ENCODE measurements at places on chromosomes 7 and 10.

- DNase-seq, result no peak
Observed at GRCh38 chr10:5987747-5988146, 10.4 kb upstream of the IL15RA start.

- no peak for DNase-seq
Observed at GRCh38 chr10:130351466-130352290, 215.5 kb downstream of the GLRX3 start.

DNA sequence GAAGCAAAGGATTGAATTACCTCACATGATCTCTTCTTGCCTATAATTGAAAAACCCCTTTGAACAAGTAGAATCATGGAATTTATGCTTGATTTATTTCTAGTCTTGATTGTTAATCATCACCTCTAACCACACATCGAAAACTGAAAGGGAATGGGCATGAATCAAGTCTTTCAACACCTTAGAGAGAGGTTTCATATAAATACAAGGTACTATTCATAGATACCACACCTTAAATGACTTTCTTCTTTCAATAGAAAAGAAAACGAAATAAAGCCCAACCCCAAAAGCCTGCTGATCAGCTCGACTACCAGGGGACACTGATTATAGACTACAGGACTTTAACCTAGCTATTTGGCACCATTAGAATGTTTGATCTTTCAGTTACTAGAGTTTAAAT lies 128.6 kb upstream of the PTPRZ1 start:
- no peak for DNase-seq

DNA sequence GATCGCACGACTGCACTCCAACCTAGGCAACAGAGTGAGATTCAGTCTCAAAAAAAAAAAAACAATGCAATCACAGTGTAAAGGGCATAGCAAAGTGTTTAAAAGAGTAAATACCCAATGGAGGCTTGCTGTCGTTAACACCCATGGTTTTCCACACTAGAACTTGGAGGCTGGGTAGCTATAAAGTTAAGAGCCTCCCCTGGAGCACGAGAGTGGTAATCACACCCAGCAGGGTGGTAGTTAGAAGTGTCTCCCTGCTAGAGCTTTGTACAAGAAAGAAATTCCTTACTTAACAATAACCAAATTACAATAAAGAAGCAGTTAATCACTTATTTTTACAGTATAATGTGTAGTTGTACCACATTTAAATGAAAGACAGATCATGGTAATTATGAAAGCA lies 1078.9 kb downstream of the NRG3 start:
- DNase-seq, result no peak

- no peak for DNase-seq
Observed at GRCh38 chr7:11298220-11298619, 324.5 kb downstream of the PHF14 start.

- no peak for DNase-seq
Observed at GRCh38 chr10:5512331-5512730, 12.4 kb upstream of the CALML3 start.

GRCh38 chr10:120606051-120606764 lies 149.2 kb downstream of the PLPP4 start:
- DNase-seq, result no peak

DNA sequence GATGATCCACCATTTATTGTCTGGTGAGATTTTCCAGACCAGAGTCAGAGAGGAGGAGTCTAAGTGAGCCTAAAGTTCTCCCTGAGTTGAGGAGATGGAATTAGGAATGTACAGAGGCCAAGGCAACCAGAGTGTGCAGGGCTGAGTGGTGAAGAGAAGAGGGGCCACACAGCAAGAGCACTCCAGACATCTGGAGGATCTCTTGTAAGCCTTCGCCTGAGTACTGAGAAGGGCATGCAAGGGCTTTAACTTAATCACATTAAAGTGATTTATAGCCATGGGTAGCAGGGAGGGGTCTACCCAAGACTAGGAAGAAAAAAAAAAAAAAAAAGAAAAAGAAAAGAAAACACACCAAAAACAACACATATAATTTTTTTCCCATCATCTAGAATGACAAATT lies 1190.4 kb downstream of the GATA3 start:
- no peak for DNase-seq

GRCh38 chr10:85666987-85667386 lies 699.6 kb downstream of the GRID1 start:
- no peak for DNase-seq

DNA sequence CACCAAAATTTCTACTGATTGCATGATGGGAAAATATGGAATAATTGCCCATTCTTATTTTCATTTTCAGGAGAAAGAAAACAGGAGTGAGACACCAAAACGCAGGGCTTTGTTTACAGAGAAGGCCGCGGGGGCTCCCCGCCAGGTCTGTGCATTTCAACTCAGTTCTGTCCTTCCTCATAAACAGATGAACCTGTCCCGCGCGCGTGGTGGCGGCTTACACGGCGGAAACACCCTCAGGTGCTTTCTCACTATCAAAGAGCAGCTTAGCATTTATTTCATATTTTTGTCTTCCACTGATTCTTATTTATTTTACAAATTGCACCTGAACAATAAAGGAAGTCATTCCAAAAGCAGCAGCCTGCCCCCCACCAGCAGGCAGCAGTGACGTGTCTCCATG lies 579.4 kb downstream of the PTPRN2 start:
- DNase-seq, result no peak

- no peak for DNase-seq
Observed at GRCh38 chr10:13661256-13661655, 74.5 kb downstream of the PRPF18 start.

DNA sequence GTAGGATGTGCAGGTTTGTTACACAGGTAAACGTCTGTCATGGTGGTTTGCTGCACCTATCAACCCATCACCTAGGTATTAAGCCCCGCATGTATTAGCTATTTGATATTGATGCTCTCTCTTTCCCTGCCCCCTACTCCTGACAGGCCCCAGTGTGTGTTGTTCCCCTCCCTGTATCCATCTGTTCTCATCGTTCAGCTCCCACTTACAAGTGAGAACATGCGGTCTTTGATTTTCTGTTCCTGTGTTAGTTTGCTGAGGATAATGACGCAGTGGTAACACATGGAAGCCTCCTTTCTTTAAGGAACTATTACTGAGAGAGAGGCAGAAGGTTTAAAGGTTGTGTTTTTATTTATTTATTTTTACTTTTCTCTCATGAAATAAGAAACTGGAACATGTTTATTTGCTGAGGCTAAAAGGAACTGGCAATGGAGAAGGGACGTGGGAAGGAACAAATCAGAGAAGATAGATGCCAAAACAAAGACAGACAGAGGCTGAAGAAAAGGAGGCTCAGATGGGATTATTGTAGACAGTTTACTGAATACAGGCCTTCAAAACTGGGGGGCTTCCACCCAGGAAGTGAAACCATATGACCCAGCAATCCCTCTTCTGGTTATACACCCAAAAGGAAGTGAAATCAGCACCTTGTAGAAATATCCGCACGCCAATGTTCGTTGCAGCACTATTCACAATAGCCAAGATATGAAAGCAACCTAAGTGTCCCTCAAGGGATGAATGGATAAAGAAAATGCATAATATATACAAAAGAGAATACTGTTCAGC lies 556.3 kb downstream of the GRM8 start:
- no peak for DNase-seq

DNA sequence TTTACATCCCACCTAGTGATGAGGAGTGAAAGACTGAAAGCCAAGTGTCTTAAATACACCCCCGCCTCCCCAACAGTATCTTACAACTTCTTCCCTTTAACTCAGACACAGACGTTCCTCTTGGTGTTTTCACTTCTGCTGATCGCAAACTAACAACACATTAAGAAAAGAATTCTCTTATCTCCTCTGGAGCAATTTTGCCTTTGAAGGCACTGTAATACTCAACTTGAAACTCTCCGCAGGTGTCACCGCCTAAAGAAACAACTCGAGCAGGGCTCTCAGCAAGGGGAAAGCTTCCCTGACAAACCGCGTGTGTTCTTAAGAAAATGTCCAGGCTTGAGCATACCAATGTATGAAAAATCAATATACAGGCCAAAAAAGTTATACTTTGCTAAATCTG lies 452 bp downstream of the SEMA3C start:
- DNase-seq, result no peak

- DNase-seq, result no peak
Observed at GRCh38 chr7:17699696-17700095, 240.6 kb downstream of the SNX13 start.

GRCh38 chr10:110834629-110835301 lies 37.0 kb upstream of the PDCD4 start:
- no peak for DNase-seq

DNA sequence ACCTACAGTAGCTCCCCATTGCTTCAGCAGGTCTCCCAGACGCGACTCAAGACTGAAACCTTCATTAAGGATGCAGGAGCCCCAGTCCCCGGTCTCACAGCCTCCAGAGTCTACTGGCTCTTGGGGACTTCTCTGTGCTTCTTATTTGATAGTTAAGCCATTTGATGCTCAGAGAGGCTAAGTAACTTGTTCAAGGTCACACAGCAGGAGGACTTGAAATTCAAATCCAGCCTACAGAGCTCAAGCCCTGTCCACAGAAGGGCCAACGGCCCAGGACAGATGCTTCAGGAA lies 21.2 kb upstream of the ZMIZ1 start:
- no peak for DNase-seq

DNA sequence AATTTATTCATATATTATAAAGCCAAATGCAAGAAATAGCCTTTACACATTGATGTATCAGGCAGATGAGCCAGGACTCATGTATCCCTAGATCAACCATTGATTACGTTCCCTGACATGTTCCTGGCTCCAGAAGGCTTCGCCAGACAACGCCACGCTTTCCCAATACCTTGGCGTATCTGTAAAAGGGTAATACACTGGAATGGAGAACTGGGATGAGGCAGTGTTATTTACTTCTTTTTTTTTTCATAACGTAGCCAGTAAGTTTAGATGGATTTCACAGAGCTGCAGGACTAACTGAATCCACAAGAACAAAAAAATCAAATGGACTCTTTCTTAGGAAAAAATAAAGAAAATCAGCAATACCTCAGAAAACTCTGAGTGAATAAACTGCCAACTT lies 588.1 kb upstream of the SEMA3D start:
- DNase-seq, result no peak

GRCh38 chr7:15686957-15687545 lies 568 bp upstream of the MEOX2 start:
- no peak for DNase-seq

DNA sequence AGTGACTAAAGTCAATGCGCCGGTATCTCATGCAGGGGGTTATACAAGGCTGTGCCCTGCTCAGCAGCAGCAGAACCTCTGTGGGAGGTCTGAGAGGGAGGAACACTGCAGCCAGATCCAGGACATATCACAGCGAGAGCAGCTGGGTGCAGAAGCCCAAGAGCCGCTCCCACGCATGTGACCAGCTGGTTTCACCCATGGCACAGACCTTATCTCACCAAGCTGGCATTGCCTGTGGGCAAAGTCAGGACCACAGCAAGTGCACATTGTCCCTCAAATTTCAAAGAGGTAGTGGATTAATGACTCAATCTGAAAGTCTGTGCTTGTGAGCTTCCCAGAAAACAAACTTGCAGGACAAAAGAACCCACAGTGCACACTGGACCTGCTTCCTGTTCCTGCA lies 31.6 kb upstream of the AKR1C1 start:
- no peak for DNase-seq

- no peak for DNase-seq
Observed at GRCh38 chr7:132592936-132593335, 16.7 kb upstream of the PLXNA4 start.

GRCh38 chr10:78436222-78436573 lies 402.5 kb downstream of the RPS24 start:
- DNase-seq, result no peak

- no peak for DNase-seq
Observed at GRCh38 chr7:78720066-78720465, 733.4 kb downstream of the MAGI2 start.

GRCh38 chr10:70474780-70475179 lies 3.8 kb upstream of the PALD1 start:
- DNase-seq, result no peak

DNA sequence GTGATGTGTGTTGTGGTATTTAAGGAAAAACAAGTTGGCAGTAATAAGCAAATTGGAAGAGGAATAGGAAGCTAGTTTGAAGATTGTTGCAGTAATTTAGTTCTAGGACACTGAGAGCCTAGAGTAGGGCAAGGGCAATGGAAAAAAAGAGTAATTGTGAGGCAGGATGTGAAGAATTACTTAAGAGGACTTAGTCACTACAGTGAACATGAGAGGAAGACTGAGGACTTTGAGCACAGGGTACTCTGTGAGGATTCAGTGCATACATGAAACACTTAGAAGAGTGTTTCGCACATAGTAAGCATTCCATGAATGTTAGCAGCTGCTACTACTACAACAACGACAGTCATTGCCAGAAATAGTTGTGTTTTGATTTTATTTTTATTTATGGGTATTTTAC lies 30.9 kb upstream of the DKK1 start:
- no peak for DNase-seq

GRCh38 chr10:97278491-97278989 lies 13.9 kb downstream of the ARHGAP19 start:
- DNase-seq, result no peak

GRCh38 chr10:67943917-67944316 lies 59.5 kb downstream of the SIRT1 start:
- no peak for DNase-seq

DNA sequence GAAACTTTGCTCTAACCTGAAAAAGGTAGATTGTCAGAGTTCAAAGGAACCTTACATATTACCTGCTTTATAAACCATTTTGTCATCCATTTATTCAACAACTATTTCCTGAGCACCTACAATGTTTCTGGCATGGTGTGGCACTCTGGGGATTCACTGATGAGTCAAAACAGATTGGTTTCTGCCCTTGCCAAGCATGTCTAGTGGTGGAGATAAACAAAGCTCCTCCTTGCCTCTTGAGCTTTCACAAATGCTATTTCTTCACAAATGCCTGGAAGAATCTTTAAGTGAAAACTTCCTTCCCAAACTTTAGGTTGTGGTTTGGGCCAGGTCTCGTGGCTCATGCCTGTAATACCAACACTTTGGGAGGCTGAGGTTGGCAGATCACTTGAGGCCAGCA lies 85.1 kb upstream of the RELN start:
- DNase-seq, result no peak

GRCh38 chr7:102866535-102867215 lies 46.1 kb upstream of the LRRC17 start:
- DNase-seq, result no peak

Data from activated CD4-positive, CD25-positive, alpha-beta regulatory T cell (primary cell).